Stimulated activated CD8-positive, alpha-beta memory T cell treated with anti-CD3 and anti-CD28 coated beads, Interleukin-7, amount 100 ng/mL, for 4 hours (primary cell): ENCODE measurements at places on chromosomes 6 and 20.

GRCh38 chr6:97059473-97059872, 134.9 kb downstream of the KLHL32 start:
- no peak for DNase-seq

DNA sequence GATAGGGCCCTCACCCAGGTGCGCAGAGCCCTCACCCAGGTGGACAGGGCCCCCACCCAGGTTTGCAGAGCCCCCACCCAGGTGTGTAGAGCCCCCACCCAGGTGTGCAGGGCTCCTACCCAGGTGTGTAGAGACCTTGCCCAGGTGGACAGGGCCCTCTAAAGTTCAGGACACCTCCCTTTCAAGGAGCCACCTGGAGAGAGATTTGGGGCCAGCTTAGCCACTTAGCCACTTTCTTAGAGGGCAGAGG, 280.2 kb downstream of the TAF4 start:
- DNase-seq: no peak

DNA sequence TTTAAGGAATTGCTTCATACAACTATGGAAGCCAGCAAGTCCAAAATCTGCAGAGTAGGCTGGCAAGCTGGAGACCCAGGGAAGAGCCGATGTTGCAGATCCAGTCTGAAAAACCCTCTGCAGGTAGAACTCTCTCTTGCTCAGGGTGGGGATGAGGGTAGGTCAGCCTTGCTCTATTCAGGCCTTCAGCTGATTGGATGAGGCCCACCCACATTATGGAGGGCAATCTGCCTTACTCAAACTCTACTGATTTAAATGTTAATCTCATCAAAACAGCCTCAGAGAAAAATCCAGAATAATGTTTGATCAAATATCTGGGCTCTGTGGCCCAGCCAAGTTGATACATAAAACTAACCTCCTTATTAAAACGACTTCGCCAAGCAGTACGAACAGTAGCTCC, 29.7 kb upstream of the RNF24 start:
- no peak for DNase-seq

- DNase-seq: no peak
Observed at GRCh38 chr20:1622450-1622849, 2.6 kb upstream of the SIRPB1 start.

- no peak for DNase-seq
Observed at GRCh38 chr6:26383624-26384417, 913 bp downstream of the BTN2A2 start.

DNA sequence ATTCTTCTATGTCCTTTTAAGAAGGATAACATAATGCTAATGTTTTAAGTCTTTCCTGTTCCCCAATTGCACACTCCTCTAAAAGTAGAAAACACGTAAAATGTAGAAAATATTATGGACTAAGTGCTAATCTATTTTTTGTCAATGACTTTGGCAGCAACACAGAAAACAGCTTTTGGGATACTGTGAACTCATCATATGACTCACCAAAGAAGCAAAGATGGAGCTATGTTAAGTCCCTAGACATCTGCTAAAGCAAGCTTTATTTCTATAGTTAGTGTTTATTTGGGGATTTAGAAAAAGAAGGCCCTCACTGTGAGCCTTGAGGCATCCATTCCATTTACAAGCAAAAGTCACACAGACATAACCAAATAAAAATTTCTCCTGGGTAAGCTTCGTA, 23.0 kb downstream of the OPN5 start:
- no peak for DNase-seq

- DNase-seq: no peak
Observed at GRCh38 chr6:139855671-139856311, 481.3 kb upstream of the CITED2 start.

DNA sequence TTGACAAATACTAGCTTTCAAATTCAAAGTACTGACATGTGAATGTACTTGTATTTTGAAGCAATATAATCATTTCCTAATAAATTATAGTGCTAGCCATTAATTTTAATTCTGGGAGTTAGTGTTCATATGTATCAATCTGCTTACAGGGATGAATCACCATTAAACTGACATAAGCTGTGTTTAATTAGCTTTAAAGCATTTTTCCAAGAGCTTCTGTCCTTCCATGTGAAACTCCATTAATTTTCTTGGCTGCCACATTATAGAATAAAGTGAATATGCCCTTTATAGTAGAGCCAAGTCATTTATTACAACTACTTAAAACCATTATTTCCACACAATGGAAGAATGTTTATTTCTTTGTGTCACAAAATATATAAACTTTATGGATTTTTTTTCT, 150.8 kb downstream of the COL21A1 start:
- no peak for DNase-seq

DNA sequence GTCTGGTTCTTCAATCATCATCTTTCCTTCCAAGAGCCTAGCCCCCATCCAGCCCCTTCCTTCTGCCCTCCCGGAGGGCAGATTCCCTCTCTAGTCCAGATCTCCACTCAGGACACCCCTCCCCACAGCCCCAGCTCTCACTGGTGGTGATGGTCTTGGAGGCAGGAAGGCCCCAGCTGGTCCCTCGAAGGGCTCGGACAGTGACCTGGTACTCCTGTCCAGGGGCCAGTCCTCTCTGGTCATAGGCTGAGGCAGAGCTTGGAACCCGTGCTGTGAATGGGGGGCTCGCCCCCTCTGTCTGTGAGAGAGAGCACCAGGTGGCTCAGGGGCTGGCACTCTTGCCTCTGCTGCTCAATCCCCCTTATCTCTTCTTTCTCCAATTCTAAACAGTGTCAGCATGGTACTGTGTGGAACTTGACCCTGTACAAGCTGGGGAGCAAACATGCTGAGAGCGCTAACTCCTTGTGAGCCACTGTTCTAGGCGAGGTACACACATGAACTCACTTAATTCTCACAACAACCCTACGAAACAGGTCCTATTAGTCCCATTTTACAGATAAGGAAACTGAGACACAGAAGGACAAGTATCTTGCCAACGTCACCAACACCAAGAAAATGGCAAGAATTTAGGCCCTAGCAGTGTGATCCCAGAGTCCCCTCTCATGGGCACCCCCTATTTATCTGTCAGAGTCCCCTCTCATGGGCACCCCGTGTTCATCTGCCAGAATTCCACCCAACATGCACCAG, 19.9 kb downstream of the TNXB start:
- no peak for DNase-seq

- DNase-seq: no peak
Observed at GRCh38 chr6:54817236-54817635, 29.3 kb upstream of the FAM83B start.

DNA sequence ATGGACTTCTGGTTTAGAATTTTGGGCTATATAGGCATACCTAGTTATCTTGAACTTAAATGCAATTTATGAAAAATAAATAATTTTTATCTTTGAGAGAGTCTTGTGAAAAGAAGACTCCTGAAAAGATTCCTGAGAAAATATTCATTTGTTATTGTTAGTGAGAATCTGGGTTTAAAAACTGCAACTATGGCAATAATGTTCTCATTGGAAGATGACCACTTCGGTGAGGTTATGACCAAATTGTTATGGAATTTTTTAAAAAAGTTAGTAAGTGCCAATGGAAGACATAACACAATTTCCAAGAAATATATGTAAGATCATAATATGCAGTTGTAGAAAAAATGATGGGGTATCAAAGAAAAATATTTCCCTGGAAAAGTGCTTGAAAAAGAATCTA, 46.3 kb downstream of the GRIK2 start:
- no peak for DNase-seq

DNA sequence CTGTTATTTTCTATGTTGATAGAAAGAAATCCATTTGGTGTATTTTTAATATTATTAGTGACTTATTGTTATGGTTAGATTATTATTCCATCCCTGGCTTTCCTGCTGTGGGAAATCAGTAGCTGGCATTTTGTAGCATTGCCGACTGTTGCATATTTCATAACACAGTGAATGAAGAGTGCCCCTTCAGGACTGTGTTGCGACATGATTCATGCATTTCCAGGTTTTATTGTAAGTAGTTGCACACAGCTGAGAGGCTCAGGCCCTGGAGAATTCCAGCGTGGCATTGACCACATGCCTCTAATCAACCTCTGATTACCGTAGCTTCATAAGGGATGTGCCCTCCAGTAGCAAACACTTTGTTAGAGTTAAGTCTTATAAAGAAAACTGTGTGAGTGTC, 263.9 kb downstream of the FARS2 start:
- no peak for DNase-seq

- no peak for DNase-seq
Observed at GRCh38 chr6:99427988-99428387, 2.9 kb upstream of the PNISR start.

DNA sequence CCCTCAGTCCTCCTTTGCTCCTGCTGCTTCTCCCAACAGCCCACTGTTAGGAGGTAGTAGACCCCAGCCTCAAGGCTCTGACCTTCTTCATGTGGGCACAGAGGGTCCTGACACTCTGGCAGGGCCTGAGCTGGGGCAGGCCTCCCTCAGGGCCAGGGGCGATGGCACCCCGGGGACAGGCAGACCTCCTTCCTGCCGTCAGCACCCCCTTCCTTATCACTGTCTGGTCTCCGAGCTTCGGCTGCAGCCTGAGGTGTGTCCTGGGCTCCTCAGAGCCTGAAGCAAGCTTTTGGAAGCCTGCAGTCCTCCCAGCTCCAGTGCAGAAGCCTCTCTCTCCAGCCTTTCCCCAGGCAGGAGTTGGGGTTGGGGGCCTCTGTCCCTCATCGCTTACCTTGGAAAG, 22.0 kb downstream of the SPDEF start:
- DNase-seq: no peak
